ENCODE measurements at places on chromosomes 3 and 15.

DNA sequence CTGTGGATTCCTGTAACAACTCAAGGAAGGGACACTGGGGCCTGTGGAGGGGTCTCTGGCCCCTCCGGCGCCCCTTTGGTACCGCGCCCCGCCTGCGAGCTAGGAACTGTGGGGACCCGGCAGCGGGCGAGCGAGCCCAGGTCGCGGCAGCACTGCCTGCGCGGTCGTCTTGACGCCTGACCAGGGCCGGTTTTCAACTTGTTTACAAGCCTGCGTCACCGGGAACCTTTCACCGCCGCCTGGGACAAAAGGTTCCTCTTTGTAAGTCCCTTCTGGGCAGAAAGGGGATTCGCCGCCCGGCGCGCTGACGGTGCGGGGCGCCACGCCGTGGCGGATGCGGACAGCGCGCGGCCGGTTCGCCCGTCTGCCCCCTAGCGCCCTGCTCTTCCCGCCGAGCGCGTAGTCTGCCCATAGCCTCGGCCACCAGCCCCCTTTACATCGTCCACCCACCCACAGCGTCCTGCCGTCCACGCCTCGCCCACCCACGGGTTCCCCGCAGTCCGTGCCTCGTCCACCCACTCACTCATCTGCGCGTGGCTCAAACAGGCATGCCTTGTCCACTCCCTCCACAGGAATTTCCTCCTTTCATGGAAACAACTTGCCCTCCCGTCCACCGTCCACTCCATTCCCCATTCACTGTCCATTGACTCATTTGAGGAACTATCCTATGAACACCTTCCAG is 5.5 kb upstream of the CFAP100 start:
- H3K27ac ChIP-seq, result peak overlapping the region; percentile 93
- DNase-seq, result peak; percentile 92
- H3K36me3 ChIP-seq, result no peaks in the 10 kb centered on the region
- no peaks in the 10 kb centered on the region for H3K27me3 ChIP-seq
- no peaks in the 10 kb centered on the region for H3K4me1 ChIP-seq

- H3K4me3 ChIP-seq, result no peak overlapping the region
- H3K4me1 ChIP-seq, result peaks cover 15% of the 10 kb centered on the region
- no peaks in the 10 kb centered on the region for H3K36me3 ChIP-seq
Observed at GRCh38 chr3:123660900-123661299, 76.0 kb upstream of the HACD2 start.

DNA sequence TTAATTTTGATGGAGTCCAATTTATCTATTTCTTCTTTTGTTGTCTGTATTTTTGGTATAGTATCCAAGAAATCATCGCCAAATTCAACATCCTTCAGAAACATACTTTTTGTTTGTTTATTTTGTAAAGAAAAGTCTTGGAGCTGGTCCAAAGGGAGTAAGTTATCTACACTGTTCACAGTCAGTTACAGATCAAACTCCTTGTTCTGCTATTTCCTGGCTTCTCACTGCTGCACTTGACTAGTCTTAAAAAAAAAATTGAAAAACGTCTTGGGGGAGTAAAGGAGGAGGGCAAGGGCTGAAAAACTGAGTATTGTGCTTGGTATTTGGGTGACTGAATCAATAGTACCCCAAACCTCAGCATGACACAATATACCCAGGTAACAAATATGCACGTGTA is 105.6 kb downstream of the NFKBIZ start:
- no peak overlapping the region for H3K4me3 ChIP-seq
- H3K4me1 ChIP-seq, result no peaks in the 10 kb centered on the region
- H3K36me3 ChIP-seq, result no peaks in the 10 kb centered on the region
- DNase-seq, result no peak

GRCh38 chr3:150248116-150248887 is 159.8 kb upstream of the TSC22D2 start:
- no peak overlapping the region for H3K4me3 ChIP-seq
- no peaks in the 10 kb centered on the region for H3K27me3 ChIP-seq
- H3K4me1 ChIP-seq, result no peaks in the 10 kb centered on the region
- no peak overlapping the region for H3K27ac ChIP-seq

- no peak overlapping the region for H3K27ac ChIP-seq
- no peak overlapping the region for H3K4me3 ChIP-seq
- H3K27me3 ChIP-seq, result no peaks in the 10 kb centered on the region
- no peak for DNase-seq
- H3K36me3 ChIP-seq, result no peaks in the 10 kb centered on the region
- H3K4me1 ChIP-seq, result no peaks in the 10 kb centered on the region
Observed at GRCh38 chr3:13040361-13041074, 32.7 kb downstream of the IQSEC1 start.

GRCh38 chr3:36447061-36447460 is 66.8 kb downstream of the STAC start:
- H3K27me3 ChIP-seq, result no peaks in the 10 kb centered on the region
- no peak overlapping the region for H3K27ac ChIP-seq
- H3K36me3 ChIP-seq, result no peaks in the 10 kb centered on the region
- no peak for DNase-seq

DNA sequence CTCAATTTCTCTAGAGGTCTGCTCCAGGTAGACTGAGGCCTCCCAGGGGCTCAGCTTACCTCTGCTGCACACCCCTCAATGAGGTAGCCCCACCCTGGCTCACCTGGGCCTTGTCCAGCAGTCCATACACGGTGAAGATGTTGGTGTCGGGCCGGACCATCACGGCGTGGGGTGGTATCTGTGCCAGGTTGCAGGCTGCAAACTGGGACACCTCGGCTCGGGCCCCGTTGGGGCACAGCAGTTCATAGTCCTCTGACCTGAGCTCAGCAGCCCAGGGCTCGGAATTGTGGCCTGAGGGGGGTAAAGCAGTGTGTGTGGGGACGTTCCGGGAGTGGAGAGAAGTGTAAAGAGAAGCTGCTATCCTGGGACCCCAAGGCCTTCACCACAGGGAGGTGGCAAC is 23.2 kb downstream of the MELTF start:
- H3K4me3 ChIP-seq, result no peak overlapping the region
- no peaks in the 10 kb centered on the region for H3K4me1 ChIP-seq
- no peak for DNase-seq
- no peaks in the 10 kb centered on the region for H3K27me3 ChIP-seq
- H3K27ac ChIP-seq, result no peak overlapping the region

DNA sequence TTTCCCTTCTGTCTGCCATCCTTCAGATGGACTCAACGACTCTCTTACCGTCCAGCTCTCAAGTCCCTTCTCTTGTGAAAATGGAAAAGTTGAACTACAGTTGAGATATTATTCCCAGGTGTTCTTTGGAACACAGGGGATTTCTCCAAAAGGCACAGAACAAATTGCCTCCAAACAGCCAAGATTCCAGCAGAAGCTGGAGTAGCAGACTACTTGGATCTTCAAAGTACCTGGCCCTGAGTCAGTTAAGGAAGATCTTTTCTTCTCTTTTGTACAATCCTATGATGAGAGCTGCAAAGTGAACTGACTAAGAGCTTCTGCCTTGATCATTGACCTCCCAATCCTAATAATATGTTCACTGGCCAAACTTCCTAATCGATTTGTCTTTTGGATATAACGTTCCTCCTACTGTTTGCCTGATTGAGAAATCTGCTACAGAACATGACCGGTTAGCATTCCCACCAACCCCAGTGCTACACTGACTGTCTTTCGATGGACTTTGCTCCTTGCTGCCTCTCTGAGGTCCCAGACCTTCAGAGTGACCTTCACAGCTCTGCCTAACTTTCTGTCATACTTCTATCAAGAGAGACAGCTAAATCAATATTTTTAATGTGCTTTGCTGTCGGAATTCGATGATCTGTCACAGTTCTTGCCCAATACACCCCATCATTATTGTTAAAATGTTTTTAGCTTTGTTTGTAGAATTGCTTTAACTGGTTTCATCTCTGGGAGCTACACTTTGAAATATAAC is 21.9 kb downstream of the PAQR9 start:
- no peaks in the 10 kb centered on the region for H3K36me3 ChIP-seq
- H3K27ac ChIP-seq, result no peak overlapping the region
- no peak for DNase-seq
- H3K27me3 ChIP-seq, result no peaks in the 10 kb centered on the region
- no peak overlapping the region for H3K4me3 ChIP-seq

All from breast epithelium (tissue), 4 donors.